Activated naive CD8-positive, alpha-beta T cell treated with anti-CD3 and anti-CD28 coated beads for 36 hours (primary cell): ENCODE measurements at places on chromosomes 16 and 17.

DNA sequence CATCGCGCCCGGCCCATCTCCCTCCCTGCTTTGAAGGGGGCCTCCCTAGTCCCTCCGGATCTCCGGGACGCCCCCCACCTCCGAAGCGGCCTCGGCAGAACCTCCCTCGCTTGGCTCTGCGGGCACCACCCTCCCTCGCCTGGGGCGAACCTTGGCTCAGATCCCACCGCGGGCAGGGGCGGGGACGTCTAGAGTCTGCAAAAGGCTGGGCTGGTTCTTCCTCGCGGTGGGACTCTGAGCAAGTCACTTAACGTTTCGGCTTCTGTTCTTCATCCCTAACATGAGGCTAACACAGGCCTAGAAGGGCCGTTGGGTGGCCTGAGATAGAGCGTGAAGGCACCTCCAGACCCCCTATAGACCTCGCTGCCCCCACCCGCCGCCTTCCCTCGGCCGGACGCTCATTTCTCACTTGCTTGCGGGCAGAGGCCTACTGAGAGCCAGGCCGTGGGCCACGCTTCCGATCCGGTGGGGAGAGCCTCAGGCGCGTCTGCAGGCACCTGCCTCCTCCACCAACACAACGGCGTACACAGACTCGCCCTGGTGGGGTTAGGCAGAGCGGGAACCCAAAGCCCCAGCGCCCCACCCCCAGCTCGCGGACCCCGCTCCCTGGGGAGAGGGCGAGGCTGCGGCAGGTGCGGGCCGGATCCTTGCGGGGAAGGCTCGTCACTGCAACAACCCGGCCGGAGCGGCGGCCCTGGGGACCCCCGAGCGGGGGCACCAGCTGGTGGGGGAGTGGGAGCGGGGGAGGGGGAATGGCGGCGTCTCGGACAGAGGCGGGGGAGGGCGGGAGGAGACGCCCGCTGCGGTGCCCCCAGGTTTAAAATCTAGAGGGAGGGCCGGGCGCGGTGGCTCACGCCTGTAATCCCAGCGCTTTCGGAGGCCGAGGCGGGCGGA lies 5.4 kb downstream of the MYO1C start:
- peak; percentile 81 for DNase-seq

GRCh38 chr16:57637965-57638364 lies 9.5 kb downstream of the ADGRG1 start:
- DNase-seq, result no peak

DNA sequence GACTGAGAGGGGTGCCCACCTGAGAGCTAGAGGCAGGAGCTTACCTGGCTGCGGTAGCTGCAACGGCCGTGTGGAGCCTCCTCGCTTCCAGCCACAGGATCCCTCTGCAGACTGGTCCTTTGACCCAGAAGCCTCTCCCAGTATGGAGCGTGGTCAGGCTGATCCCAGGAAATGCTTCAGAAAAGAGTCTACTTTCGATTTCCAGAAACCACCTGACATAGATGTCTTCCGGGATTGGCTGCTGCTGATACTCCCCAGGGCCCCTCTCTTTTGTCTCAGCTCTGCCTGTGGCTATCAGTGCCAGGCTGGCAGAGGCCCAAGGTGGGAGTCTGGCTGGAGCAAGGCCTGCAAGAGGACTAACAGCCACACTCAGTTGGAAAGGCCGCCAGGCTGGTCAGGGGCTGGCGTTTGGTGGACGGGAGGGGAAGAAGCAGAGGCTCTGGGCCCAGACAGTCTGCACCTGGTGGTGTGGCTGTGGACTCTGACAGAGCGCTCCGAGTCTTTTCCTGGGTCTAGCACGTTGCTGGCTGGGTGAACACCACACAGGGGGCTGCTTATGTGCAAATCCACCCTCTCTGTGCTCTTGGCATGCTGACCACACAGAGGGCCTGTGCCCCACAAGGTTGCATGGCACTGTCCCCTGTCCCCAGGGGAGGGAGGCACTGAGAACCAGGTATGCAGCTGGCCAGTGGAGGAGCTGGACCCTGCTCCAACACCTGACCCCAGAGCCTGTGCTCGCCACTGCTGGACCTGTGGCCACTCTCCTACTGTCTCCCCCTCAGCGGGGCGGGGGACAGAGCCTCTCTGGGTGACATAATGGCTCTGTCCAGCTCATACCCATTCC lies at the start of gene LGALS3BP:
TSS of gene LGALS3BP (minus strand) at position 144 of the 844 bp plus-strand sequence. CDS start 2,732 bp downstream, outside the sequence.
- DNase-seq, result peak; percentile 42

GRCh38 chr17:1786708-1787107 lies 24.8 kb downstream of the SERPINF1 start:
- no peak for DNase-seq

GRCh38 chr17:50541402-50541715 lies 5.6 kb upstream of the SPATA20 start:
- DNase-seq, result no peak

GRCh38 chr17:66826856-66827255 lies 8.1 kb upstream of the CACNG5 start:
- DNase-seq, result no peak

DNA sequence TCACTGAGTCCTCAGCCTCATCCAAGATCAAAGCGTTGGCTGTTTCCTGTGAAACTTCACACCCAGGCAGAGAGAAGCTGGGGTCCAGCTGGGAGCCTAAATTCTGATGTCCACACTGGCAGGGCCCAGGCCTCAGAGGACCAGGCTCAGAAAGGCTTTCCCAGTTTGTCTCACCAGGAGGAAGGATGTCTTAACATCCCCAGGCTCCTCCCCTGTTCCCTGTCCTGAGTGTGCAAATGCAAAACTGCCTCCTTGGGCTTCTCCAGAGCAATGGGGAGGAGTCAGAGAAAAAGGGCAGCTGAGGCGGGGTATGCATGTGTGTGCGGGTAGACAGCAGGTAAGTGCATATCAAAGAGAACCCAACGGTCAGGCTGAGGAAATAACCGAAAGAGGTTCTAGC lies 45.7 kb downstream of the CUEDC1 start:
- no peak for DNase-seq

- peak; percentile 54 for DNase-seq
Measured at GRCh38 chr17:77959926-77960521, 1.5 kb downstream of the TNRC6C start.

DNA sequence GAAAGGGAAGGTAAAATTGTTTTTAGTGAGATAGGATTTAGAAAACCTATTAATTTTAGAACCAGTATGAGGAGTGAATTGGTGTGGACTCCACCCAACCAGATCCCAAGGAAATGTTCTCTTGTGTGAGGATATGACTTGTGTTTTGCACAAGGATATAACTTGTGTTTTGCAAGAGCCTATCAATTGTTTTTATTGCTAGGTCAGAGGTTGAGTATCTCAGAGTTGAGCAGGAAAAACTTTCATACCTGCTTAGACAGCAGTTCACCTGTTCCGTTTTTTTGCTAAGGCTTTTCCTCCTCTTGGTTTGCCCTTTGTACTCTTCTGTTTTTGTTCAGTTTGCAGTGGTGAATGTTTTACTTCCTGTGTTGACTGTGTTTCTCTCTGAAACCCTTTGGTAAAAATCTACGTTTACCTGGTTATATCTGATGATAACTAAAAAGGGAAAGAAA lies 5.1 kb downstream of the NBR1 start:
- no peak for DNase-seq

- DNase-seq, result no peak
Measured at GRCh38 chr16:14635395-14636165, 2.8 kb downstream of the BFAR start.

DNA sequence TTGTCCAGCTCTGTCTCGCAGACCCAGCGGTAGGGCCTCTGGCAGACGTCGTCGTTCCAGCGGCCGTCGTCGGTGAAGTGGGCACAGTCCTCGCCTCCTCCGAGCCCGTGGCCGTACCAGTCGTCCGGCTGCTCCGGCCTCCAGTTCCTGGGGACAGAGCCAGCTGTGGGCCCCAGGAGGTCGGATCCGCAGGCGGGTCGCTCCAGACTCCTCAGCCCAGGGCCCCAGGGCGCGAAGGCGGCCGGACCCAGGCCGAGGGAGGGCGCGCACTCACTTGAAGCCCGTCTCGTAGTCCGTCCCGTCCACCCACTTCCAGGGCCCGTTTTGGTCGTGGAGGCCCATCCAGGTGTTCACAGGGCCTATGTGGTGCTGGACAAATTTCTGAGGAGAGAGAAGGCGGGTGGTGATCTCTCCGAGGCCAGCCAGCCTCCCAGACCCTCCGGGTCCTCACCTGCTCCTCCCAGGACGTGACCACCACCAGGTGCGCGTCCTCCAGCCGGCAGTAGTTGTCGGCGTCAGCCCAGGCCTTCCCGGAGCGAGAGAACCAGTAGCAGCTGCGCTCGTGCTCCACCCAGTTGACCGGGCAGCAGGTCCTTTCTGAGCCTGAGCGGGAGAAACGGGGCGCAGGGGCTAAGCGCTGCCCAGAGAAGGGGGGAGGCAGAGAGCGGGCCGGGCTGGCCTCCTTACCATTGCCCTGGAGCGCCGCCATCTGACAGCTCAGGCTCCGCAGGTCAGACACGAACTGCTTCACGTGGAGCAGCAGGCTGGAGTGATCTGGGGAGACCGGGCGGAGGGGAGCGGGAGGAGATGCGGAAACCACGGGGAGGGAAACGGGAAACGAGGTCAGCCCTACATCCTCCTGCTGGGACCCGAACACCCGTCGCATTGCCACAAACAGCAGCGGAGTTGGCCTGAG lies 5.2 kb downstream of the ASGR1 start:
- DNase-seq, result peak; percentile 60

DNA sequence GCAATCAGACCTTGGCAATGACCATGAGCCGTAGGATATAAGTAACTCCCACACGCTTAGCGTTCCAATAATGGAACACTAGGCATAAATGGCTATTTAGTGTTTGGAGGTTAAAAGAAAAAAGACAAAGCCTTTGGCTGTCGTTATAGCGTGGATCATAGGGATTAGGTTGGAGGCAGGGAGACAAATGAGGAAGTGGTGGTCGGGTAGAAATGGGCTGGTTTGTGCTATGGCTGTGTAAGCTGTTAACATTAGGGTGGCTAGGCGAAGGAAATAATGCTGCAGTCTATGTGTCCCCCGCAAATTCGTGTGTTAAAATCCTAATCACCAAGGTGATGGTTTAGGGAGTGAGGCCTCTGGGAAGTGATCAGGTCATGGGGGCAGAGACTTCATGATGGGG lies 120.4 kb upstream of the IRX6 start:
- DNase-seq, result no peak

- no peak for DNase-seq
Measured at GRCh38 chr17:19000531-19001325, 3.8 kb downstream of the FAM83G start.

DNA sequence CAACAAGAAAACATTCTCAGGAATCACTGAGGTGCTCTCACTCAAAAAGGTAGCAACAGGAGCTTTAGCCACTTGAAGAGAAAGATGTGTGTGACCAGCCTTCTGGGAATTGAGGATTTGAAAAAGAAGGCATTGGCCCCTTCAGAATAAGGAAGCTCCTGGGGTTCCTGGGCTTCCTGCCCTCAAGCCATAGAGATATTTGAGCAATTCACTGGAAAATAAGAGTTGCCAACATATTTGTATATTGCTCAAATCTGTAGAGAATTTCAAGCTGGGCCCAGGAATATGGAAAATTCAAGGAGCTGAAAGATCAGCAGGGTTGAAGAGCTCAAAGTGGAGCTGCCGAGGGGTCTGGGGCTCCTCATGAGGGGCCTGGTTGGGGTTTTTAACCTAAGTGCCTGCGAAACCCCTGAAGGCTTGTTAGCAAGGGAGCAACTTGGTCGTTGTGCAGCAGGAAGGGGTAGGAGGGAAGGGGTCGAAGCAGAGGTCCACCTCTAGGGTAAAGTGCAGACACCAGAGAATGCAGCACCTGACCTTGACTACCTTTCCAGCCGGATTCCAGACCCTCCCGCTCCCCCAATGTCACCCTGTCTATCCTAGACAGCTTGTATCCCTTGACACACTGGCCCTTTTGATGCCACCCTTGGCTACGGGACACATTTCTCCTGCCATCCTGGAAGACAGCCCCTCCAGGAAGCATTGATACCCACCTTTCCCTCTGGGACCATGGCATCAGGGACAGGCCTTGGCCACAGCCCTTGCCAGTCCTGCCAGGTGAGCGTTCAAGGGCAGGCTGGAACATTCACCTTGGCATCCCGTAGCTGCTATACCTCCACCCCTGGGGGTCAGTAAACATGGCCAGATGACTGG lies 67.6 kb upstream of the SREBF1 start:
- no peak for DNase-seq

- DNase-seq, result no peak
Measured at GRCh38 chr16:1654505-1655268, 23.4 kb upstream of the JPT2 start.

- DNase-seq, result no peak
Measured at GRCh38 chr17:73431401-73432205, 119.8 kb upstream of the CDC42EP4 start.

DNA sequence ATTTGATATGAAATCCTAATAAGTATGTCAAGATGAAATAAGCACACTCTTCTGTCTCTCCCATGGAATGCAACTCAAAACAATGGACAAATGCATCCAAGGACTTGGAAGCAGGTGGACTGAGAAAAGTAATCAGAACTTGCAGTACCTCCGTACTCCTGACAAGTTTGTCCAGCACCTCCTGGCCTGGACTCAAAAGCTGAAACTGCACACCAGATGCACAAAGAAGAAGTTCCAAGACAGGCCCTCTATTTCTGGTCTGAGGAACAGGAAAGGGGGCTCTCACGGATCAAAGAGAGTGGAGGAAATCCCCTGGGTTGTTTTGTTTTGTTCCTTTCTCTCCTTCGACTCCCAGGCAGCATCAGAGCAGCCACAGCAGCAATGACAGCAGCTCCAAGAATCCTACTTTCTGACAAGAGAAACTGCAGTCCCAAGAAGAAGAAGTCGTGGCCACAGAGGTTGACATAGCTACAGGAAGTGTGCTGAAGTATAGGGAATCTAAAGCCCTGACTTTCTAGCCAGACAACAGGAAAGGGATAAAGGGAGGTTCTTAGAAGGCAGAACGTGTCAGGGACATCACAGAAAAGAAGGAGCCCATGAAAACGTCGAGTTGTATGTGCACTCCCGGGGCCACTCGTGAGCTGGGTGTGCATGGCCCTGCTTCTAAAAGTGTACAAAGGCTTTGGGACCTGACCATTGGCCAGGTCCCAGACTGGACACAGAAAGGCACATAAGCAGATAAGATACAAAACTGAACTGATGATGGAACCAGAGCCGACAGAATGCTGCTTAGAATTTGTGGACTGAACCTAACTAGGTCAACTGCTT lies 29.3 kb downstream of the AKAP10 start:
- no peak for DNase-seq

DNA sequence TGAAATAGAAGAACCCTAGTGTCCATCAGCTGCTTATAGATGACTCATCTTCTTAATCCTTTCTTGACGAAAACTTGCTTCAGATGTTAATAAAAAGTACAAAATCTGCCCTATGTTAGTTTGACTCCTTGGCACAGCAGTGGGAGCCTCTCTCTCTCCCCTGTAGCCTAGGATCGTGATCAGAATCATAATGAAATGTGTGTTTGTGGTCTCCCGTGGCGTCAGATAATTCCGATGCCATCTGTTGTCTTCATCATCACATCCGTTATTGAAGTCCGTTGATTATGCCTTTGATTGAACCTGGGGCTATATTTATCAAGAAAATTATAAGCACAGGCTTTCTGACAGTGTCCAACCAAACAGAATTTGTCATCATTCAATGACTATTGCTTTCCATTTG lies 102.5 kb downstream of the BMERB1 start:
- no peak for DNase-seq
